ENCODE measurements at places on chromosomes 5 and 9. TPM values are rescaled to one million over a fixed set of nuclear protein-coding genes. Genes with fewer than 3 reads are reported as not detected.

DNA sequence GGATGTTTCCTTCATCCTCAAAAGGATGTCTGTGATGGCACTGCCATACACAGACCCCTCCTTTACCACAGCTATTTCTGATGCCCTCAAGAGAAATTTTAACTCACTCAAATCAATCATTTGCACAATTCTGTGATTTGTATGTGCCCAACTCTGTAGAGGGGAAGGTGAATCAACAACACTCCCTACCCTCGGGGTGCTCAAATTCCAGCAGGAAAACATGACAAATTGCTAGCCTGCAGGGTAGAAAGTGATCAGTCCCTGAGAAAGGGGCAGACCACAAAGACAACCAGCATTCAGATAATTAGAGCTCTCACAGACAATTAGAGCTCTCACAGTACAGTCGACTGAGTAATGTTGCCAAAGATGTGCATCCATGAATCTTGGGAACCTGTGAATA lies 45.3 kb upstream of the FOXE1 start:
- no peak for DNase-seq

- peak; percentile 27 for DNase-seq
Observed at GRCh38 chr9:110579862-110580219, 300 bp upstream of the SVEP1 start.

DNA sequence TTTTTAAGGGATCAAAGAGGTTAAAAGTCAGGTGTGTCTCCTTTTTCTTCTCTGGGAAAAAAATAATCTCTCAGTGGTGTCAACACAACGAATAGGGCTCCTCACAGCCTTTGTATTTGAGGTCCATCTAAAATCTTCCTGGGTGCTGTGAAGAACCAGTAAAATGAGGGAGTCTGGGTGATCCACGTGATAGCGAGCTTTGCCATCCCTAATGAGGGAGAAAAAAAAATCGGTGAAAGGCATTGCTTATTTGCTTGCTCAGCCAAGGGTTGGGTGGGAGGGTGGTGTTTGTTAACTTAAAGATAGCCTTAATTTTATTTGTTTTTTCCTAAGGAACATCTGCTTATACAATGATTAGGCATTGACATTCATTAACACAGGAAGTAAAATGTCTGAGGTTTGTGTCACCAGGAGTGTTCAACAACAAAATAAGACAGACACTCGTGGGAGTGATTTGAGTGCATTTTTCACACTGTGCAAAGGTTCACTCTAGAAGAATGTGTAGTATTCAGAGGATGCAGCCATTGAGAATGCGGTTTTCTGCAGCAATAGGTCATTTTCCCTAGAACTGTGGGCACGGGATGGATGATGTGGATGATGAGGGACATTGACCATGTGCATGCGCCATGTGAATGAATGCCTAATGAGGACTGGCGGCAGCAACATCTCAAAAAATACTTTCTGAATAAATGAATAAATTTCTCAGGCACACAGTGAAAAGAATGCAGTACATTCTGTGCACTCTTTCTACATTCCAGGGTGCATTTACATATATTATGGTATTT lies 369.5 kb downstream of the NTRK2 start:
- DNase-seq, result no peak

GRCh38 chr9:96048956-96049831 lies 173.7 kb downstream of the ERCC6L2 start:
- DNase-seq, result no peak

DNA sequence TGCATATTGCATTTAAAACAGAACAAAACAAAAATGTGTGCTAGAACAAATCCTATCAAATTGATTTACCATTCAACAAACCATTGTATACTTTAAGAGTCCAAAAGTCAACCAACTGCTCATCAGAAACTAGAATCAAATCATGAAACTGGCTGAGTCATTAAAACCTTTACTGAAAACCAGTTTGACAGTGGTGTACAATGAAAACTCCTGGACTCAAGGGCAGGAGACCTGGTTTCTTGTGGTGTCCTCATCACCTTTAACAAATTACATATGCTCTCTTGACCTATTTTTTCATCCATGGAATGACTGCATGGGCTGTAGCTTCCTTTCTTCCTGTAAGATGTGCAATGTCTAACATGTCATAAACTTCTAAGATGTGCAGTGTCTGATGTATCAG lies 315.3 kb upstream of the SLC30A5 start:
- DNase-seq, result no peak

- DNase-seq, result peak; percentile 68
Observed at GRCh38 chr5:79562351-79563246, 48.7 kb upstream of the HOMER1 start.

- DNase-seq, result no peak
Observed at GRCh38 chr5:81883371-81883770, 88.5 kb upstream of the ATG10 start.

- no peak for DNase-seq
Observed at GRCh38 chr9:132247942-132248341, 86.1 kb downstream of the NTNG2 start.

DNA sequence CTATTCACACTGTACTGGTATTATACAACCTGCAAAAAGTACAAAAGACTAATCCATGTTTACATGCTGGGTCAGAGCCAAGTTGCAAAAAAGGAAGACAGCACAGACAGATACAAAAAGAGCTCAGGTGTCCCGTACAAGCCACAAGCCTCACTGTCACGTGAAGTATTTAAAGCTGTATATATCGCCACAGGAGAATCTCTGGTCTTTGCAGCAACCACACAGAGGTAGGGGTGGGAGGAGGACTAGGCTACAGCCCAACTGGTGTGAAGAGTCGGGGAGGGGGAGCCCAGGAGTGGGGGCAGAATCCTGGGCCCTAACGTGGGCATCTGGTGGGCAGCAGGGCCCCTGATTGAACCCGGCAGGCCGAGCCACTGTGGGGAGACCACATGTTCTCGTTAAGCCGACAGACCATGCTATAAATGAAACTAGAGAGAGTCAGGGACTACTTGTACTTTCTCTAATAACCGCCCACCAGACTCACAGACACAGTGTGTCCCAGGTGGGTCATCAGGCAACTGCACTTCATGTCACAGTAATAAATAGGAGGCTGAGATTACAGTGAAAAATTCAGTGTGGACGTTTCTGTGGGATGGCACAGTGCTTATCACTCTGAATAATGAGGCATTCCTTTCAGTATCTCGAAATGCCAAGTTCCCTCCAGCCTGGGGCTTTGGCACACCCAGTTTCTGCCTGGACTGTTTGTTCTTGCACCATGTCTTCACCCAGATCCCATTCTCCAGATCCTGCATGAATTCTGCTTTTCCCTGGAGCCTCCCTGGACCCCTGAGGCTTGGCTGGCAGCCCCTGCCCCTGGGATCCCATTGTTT lies 79.3 kb upstream of the SH3PXD2B start:
- DNase-seq, result no peak

- no peak for DNase-seq
Observed at GRCh38 chr9:32072570-32072969, 311.9 kb upstream of the ACO1 start.

GRCh38 chr9:37295796-37296195 lies 126.7 kb upstream of the GRHPR start:
- DNase-seq, result no peak

GRCh38 chr9:136732444-136733178 lies 10.1 kb downstream of the LCN10 start:
- DNase-seq, result no peak

DNA sequence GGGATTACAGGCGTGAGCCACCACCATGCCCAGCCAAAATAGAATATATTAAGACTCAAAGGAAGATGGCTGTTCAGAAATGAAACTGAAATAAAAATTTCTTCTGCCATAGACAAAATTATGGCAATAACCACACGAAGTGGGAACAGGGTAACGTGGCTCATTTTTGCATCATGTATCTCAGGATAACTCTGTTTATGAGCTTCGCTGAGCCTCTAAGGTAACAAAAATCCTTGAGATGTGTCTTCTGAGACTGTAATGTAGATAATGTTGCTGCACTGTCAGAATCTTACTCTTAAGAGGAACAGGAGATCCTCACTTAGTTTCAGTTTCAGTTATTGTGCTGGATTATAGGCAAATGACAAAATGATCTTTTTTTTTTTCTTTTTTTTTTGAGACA lies 153.8 kb downstream of the GOLPH3 start:
- no peak for DNase-seq

DNA sequence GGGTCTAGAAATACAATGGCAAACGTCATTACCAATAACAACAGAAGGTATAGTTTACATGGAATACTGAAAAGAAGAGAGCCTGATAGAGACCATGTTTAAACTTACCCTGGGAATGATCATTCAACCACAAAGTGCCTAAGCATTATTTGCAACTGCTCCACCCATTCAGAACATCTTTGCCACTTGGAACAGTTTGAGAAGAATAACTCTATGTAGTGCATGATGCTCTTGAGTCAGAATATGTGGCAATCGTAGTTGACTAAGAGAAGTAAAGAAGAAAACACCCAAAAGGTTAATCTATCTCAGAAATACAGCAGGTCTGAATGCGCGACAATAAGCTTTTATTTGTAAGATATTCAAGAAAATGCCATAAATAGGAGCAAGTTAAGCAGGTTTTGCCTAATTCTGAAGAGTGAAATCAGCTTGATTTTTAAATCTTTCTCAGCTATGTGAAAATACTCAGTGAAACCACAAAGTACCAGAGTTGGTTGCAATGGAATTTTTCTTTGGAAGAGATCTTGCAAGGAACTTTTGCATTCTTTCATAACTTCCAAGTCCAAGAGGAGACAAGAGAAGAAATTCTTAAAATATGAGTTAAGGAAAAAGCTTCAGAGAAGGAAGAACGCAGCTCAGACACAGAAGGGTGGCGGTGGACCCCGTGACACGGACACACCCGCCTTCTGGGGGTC lies 64.3 kb downstream of the HABP4 start:
- DNase-seq, result peak; percentile 67

DNA sequence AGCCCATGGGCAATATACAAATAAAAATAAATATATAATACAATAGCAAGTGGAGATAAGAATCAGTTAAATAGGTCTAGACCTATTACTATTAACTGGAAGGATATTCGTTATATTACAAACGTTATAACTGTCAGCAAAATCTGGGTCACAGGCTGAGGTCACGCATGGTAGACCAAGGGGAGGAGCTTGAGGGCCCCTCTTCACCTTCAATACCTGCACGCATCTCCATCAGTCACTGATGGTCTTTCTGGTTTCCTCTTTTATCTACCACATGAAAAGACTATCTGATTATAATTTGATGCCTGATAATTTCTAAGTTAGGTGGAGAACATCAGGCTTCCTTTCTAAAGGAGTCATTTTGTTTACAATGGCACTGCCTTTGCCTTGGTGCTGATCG lies 43.2 kb downstream of the MAT2B start:
- no peak for DNase-seq

DNA sequence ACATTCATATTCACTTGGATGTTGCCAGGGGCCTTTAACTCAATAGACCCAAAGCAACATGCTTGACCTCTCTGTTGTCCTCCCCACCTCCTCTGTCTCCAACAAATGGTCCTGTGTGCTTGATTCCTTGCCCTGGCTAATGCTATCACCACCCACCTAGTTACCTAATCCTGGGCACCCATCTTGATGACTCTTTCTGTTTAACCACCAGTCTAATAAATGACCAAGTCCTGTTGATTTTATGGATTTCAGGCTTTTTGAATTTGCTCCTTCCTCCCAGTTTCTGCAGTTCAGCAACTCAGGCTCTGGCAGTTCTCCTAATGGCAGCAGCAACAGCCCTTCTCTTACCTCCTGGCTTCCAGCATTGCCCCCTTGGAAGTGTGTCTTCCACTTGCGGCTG lies 246.3 kb upstream of the KLF4 start:
- DNase-seq, result no peak

- no peak for DNase-seq
Observed at GRCh38 chr9:33012328-33013069, 11.1 kb upstream of the APTX start.

DNA sequence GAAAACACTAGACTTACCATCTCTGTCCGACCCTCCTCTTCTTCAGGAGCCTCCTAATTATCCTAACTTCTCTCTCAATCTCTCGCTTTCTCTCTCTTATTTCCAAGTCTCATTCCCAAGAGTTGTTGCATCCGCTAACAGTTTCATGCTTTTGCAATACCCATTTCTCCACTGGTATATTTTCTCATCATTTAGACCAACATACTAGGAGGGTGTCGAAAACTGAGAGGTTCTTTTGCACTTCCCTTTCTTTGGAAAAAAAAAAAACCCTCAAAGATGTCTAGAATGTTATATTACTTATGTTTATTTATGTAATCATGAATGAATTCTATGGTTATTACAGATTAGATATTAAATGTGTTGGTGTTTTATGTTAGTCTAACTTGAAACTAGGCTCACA lies 35.9 kb downstream of the SPZ1 start:
- DNase-seq, result no peak

DNA sequence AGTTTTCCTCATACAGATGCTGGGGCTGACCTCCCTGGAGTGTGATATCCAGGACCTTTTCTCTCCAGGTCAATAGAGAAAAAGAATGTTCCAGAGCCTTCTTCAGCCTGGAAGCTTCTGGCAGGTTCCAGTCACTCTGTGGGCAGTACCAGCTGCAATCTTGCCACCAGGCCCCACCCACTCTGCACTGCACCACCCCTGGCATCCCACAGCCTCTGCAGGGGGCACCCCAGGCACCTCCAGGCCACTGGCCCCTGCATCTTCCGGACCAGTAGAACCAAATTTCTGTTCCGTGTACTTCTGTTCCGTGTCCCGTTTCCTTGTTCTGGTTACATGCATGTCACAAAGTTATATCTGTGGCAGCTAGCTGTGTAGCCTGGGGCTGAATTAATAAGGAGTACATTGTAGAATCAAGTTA lies 83.3 kb upstream of the ZBTB43 start:
- no peak for DNase-seq

DNA sequence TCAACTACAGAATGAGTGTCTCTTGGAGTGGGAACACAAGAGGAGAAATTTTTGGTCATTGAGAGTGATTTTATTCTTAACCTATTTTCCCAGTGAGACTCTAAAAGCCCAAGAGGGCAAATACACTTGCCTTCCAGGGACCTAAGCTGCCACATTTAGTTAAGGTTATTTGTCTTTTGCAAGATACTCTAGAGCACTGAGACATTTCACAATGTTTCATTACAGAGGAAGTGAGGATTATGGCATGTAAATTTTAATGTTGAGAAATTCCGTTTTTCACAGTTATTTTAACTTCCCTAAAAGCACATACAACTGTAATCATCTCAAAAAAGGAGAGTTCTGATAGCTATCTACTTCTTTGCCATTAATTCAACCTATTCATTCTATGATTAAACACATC lies 38.7 kb upstream of the RAB3C start:
- no peak for DNase-seq

- DNase-seq, result no peak
Observed at GRCh38 chr9:68507130-68507805, 33.4 kb downstream of the TMEM252 start.

Gene ABL1
- 63.4 TPM for total RNA-seq

Gene PDE6A
- 0.58 TPM for total RNA-seq

Gene SOX30
- total RNA-seq, result not detected

Gene CARTPT
- not detected for total RNA-seq

Gene IL33
- 0.11 TPM for total RNA-seq

Gene CRAT
- total RNA-seq, result 41.9 TPM

Gene NTRK2
- not detected for total RNA-seq

Gene SLC34A1
- not detected for total RNA-seq

Gene PHF24
- not detected for total RNA-seq

Gene TRAF1
- 0.90 TPM for total RNA-seq

Gene KCNMB1
- not detected for total RNA-seq

Gene UNC13B
- 18.3 TPM for total RNA-seq

Gene EQTN
- total RNA-seq, result not detected

Gene ATP6V0E1
- 195 TPM for total RNA-seq

Gene HAPLN1
- under 0.01 TPM for total RNA-seq

Gene SLC6A18
- total RNA-seq, result not detected

Gene NUDT12
- total RNA-seq, result 17.2 TPM

Gene GLRX
- 119 TPM for total RNA-seq

Gene SFXN1
- total RNA-seq, result 181 TPM

Gene ADAMTS16
- 2.6 TPM for total RNA-seq
